ENCODE measurements at places on chromosomes 5 and 9. TPM values are rescaled to one million over a fixed set of nuclear protein-coding genes. Genes with fewer than 3 reads are reported as not detected.

TNC gene
- total RNA-seq = 0.54 TPM

NUDCD2 gene
- total RNA-seq = 5.6 TPM

GFPT2 gene
- total RNA-seq = 24.8 TPM

GMCL2 gene
- not detected for total RNA-seq

FOXD4 gene
- total RNA-seq = 0.09 TPM

EPB41L4A gene
- 13.4 TPM for total RNA-seq

ARSI gene
- total RNA-seq = 0.09 TPM

RNF208 gene
- 0.19 TPM for total RNA-seq

STARD4 gene
- total RNA-seq = 56.4 TPM

HSPB3 gene
- total RNA-seq = not detected

PCDHB8 gene
- 0.18 TPM for total RNA-seq

ENHO gene
- total RNA-seq = not detected

FLT4 gene
- total RNA-seq = 10.6 TPM

ANKRD34B gene
- not detected for total RNA-seq

SLC4A9 gene
- not detected for total RNA-seq

SLC25A25 gene
- 12.6 TPM for total RNA-seq

FAM13B gene
- total RNA-seq = 13.3 TPM

TMEM174 gene
- not detected for total RNA-seq

SLC45A2 gene
- total RNA-seq = not detected

TMEM171 gene
- 7.0 TPM for total RNA-seq
